MCF 10A (cell line): ENCODE measurements at places on chromosomes 4 and X.

DNA sequence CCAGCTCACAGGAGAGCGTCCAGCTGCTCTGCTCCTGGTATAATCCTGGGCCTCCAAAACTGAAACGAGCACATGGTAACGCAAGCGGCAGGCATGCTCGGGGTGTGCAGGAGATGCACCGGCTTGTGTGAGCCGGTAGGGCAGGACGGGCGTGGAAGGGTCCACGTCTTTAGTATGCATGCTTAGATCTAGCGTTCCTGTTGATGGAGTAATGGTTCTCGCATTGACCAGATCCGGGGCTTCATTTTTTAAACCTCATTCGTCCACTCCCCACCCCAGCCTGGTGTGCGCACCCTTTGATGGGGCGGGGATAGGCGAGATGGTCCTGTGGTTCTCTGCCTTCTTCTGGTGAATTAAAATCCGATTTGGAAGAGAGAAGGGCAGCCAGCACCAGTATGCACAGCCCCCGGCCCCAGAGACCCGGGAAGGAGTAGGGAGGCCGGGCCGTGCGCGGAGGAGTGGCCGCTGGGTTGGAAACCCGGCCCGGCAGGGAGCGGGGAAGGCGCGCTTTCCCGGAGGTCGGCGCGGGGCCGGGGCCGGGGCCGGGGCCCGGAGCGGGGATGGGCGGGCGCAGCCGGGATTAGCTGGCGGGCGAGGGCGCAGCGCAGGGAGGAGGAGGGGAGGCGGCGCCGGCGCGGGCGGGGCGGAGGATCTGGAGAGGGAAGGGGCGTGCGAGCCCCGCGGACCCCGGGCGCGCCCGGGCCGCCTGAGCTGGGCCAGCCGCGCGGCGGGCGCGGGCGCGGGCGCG is 39.9 kb downstream of the FAM149A start:
- peak; percentile 33 for DNase-seq

DNA sequence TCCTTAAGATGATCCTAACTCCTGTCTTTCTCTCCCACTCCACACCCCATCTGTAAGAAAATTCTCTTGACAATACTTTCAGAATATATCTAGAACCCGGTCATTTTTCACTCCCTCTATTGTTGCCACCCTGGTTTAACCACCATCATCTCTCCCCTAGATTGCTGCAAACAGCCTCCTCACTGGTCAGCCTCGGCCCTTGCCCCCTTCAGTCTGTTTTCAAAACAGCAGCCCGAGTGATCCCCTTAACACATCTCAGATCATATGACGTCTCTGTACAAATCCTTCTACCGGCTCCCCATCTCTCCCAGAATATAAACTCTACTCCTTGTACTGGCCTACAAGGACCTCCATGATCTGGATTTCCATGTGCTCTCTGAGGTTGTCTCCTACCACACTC is 35.2 kb upstream of the F9 start:
- DNase-seq = no peak

DNA sequence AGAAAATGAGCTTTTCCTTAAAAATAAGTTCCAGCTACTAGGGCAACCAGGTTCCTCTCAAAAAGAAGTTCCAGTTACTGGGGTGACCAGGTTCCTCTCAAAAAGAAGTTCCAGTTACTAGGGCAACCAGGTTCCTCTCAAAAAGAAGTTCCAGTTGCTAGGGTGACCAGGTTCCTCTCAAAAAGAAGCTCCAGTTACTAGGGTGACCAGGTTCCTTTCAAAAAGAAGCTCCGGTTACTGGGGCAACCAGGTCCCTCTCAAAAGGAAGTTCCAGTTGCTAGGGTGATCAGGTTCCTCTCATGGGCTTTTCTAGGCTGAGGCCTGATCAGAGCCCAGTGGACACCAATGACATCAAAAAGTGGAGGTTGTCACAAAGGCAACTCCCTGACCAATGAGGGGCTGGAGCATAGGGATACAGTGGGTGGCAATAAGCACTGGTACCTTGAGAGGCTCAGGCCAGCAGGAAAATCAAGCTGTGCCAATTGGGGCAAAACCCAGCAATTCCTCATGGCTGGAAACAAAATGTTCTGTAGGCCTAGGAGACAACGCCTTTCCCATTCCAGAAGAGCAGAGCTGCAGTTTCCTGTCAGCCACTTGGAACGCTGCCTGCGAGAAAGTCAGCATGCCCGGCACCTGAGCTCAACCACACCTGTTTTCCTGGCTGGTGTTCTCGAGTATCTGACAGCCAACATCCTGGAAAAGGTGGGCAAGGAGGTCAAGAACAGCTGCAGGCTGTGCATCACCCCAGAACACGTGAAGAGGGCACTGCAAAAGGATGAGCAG is 12.3 kb upstream of the SYTL5 start:
- DNase-seq = peak; percentile 51

- DNase-seq = no peak
These were observed 2.7 kb downstream of the TKTL1 start for GRCh38 chrX:154298312-154298711.

GRCh38 chr4:32172086-32172485 is 1451.9 kb downstream of the PCDH7 start:
- no peak for DNase-seq

DNA sequence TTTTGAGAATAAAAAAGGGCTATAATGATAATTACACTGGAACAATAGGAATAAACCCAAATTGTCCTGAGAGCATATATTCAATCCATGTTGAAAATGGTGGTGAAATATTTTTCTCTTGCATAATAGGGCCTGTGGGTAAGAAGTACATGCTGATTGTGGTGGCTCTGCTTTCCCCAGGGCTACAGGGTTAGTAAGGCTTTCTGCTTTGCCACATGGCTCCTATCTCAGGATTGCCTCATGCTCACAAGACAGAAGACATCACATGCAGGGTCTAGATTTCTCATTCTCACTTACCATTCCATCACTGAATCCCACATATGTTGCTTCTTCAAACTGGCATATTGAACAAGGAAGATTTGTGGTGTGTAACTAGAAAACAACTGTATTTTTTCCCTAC is 12.4 kb upstream of the VEGFC start:
- DNase-seq = peak; percentile 36

DNA sequence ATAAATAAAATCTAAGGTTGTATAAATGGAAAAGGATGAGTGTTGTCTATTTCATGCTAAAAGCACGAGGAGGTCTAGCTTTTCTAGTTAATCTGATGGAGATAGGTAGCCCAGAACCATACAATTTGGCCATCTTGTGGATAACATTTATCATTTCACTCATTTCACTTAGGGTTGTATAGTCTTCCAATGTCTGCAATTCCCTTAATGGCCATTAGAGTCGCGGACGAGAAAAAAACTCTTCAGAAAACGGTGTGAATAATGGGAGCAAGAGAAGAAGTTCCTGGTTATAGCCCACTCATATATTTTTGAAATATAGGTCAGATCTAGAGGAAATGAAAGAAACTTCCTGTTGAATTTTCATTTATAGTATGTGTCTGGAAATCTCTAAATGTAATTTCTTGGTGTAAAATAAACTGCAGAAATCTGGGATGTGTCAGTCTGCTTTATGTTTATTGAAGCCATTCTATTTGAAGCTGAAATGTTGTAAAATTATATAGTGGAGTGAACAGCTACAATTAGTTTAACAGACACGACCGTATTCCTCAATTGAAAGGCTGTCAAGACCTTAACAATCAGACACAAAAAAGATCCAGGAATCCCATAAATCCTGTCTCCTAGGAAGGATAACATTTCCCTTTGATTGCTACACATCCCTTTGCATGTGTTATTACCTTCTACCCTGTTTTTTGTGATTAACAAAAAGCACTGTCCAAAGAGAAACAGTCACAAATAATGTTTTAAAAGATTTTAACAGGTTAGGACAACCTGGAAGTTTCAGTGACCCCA is 47.7 kb upstream of the MGST2 start:
- no peak for DNase-seq

DNA sequence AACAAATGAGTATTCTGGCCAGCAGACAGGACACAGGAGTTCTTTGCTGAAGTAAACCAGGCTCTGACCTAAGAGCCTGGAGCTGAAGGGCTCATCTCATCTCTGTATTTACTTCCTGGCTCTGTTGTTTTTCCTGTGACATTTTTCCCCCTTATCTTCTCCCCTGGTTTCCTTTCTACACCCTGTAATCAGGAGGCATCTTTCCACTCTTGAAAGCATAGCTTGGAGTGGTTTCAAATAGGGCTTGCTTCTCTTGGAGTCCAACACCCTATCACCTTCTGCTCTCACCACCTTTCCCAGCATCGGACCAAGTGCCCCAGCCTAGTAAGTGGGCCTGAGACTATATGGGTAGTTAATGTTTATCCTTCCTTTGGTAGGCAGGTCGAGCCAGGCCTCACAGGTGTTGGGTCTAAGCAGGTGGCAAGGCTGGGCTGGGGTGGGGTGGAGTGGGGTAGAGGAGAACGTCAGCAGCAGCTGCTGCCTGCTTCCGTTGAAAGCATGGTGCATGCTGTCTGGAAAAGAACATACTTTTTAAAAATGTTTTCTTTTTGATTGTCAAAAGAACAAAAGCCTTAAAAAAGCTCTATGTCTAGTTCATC is 1.2 kb downstream of the DRP2 start:
- no peak for DNase-seq

GRCh38 chr4:77172336-77172735 is 15.3 kb downstream of the CCNG2 start:
- peak; percentile 42 for DNase-seq

DNA sequence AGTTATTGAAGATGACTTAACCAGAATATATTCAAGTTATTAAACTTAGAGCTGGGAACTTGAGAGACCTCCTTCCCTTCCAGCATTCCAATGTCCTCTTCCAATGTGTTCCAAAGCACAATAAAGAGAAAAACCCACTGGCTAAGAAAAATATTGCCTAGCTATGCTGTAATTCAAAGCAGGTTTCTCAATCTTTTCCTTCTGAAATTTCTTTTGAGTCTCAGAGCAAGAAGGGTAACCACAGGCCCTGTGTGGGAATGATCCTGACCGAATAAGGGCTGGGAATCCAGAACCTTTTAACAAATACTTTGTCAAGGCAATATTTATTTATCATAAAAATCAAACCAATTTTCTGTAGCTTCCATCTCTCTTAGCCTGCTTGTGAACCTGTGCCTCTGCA is 150.7 kb upstream of the SFRP2 start:
- no peak for DNase-seq

DNA sequence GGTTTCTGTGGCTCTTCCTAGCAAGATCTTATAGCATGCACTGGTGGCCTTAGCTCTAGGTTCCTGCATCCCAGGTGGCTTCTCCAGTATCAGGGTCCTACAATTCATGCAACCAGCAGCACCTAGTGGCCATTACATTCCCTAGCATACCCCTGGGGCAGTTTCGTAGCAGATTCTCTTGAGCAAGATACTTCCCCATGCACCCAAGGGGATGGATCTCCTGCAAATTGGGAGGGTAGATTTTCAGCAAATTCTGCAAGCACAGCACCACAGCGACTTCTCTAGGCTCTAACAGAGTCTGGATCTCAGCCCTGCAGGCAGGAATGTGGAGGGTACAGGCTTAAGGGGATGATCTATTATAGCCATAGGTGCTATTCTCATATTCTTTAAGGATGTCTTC is 13.1 kb upstream of the SLC9B1 start:
- DNase-seq = peak; percentile 62

DNA sequence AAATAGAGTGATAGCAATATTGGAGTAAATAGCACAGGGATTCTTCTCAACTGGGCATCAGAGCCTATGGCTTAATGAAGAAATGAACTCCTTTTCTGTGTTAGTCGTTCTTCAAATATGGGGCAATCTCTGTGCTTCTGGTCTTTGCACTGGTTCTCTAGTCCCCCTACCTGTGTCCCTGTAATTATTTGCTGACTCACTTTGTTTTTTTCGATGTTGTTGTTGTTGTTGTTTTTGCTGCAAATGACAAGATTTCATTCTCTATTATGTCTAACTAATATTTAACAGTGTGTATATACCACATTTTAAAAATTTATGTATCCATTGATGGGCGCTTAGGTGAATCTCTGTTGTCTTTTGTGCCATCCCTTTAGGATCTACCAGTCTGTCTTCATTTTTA is 2137.8 kb upstream of the TENM3 start:
- no peak for DNase-seq

DNA sequence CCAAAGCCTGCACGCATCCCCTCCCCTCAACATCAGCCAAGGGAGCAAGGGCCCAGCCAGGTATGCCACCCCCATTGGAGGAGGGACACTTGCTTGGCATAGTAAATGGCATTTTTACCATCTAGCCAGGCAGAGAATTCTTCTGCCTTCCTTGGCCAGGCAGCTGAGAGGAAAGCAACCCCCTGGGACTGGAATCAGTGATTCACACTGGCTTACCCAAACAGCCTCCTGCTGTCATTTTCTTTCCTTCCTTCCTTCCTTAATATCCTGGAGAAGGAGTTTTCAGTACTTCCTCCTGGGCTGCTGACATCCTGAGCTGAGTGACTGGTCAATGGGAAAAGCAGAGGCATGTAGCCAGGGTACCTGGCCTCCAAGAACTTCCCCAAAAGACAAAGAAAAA is 28.6 kb upstream of the KIAA1210 start:
- no peak for DNase-seq

DNA sequence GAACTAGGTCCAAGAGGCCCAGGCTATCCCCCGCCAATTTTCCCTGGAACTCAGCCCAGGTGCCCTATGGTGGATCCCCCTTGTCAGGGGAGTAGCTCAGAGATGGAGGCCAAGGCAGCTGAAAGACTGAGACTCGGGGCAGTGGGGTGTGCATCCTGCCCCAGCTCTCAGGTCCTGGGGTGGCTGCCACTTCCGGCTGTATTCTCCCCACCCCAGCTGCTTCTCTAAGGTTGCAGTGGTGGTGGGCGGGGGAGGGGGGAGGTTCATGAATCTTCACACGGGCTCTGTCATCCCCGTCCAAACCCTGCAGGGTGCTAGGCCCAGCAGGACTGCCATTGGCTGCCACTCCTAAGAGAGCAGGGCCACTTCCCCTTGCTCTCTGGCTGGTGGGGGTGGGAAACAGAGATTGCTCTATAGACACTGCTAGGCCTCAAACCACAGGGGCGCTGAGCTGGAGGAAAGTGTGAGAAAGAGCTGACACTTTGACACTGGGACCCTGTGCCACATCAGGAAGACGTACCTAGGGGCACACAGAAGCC is 1.5 kb downstream of the SASH3 start:
- no peak for DNase-seq

DNA sequence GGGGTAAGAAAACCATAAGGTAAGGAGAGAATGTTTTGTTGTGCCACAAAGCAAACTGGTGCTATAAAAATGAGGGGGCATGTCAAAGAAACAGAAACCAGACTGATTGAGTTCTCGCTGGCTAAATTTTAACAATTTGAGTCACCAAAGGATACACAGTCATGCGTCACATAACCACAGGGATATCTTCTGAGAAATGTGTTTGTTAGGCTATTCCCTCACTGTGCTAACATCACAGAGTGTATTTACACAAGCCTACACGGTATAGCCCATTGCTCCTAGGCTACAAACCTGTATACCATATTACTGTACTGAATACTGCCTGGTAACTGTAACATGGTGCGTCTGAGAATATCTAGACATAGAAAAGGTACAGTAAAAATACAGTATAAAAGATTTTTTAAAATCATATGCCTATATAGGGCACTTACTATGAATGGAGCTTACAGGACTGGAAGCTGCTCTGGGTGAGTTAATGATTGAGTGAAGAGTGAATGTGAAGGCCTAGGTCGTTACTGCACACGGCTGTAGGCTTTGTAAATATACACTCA is 50.1 kb downstream of the FBXW7 start:
- peak; percentile 78 for DNase-seq

GRCh38 chr4:85929961-85930665 is 429.7 kb downstream of the MAPK10 start:
- no peak for DNase-seq

GRCh38 chr4:126559961-126560360 is 1072.8 kb upstream of the INTU start:
- no peak for DNase-seq
